Aorta (tissue), 5 donors: ENCODE measurements at places on chromosomes 2 and 18. TPM values are rescaled to one million over a fixed set of nuclear protein-coding genes. Genes with fewer than 3 reads are reported as not detected.

DNA sequence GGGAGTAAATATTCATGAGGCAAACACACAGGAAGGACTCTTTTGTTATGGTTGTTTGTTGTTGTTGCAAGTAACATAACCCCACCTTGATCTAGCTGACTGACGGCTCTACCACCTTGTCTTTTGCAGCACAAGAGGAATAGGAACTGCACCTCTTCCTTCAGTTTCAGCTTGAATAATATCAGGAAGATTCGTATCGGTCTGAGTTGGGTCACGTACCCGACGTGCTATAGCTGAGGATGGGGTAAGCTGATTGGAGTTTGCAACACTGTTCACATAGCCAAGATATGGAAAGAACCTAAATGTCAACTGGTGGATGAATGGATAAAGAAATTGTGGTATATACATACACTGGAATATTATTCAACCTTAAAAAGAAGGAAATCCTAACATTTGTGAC is 14.5 kb upstream of the IL1RN start:
- DNase-seq: no peak

DNA sequence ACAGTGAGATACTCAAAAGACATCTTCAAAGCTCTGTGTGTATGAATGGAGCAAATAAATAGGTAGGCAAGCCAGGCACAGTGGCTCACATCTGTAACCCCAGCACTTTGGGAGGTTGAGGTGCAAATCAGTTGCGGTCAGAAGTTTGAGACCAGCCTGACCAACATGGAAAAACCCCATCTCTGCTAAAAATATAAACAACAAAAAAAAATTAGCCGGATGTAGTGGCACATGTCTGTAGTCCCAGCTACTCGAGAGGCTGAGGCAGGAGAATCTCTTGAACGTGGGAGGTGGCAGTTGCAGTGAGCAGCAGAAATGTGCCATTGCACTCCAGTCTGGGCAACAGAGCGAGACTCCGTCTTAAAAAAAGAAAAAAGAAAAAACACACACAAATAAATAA is 945.1 kb upstream of the PIK3C3 start:
- DNase-seq: no peak

DNA sequence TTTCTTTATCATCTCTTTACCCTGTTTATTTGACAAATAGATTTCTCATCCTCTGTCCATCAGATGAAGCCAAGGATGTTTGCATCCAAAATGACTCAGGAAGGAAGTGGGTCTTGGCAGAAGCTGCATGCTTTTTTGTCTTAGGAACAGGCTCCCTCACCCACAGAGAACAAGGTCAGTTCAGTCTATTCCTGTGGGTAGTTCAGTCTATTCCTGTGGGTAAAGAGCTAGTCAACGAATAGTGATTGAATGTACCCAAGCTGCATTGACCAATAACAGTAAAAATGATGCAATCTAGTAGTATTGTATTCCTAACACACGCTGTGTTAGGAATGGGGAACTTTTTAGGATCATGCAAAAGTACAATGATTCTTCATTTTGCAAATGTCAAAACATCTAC is 290.8 kb upstream of the TANK start:
- no peak for DNase-seq

GRCh38 chr2:28408764-28409599 is 16.3 kb downstream of the FOSL2 start:
- DNase-seq: no peak

DNA sequence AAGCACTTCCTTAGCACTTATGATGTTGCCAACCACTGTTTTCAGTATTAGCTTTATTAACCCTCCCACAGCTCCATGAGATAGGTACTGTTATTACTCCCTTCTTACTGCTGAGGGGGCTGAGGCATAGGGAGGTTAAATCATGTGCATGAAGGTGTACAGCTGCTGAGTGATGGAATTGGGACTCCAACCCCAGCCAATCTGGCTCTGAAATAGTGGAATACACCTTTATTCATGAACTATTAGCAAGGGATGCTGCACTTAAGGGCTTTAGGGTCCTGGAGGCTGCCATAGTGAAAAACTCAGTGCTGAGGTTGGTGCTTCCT is 19.2 kb downstream of the SMARCAL1 start:
- no peak for DNase-seq

GRCh38 chr2:101644842-101645383 is 52.6 kb upstream of the MAP4K4 start:
- no peak for DNase-seq

GRCh38 chr2:70663411-70663810 is 104.6 kb downstream of the ADD2 start:
- no peak for DNase-seq

GRCh38 chr18:54679318-54680149 is 88.5 kb downstream of the DYNAP start:
- no peak for DNase-seq

CIAO1 gene
- total RNA-seq: 57.1 TPM
